ENCODE measurements at places on chromosomes 12 and 14.

- DNase-seq, result no peak
Measured at GRCh38 chr12:22266101-22266500, 68.4 kb downstream of the ST8SIA1 start.

- DNase-seq, result no peak
Measured at GRCh38 chr14:68225321-68225720, 405.7 kb downstream of the RAD51B start.

GRCh38 chr14:22837750-22838538, 1.6 kb downstream of the MMP14 start:
- DNase-seq, result no peak

DNA sequence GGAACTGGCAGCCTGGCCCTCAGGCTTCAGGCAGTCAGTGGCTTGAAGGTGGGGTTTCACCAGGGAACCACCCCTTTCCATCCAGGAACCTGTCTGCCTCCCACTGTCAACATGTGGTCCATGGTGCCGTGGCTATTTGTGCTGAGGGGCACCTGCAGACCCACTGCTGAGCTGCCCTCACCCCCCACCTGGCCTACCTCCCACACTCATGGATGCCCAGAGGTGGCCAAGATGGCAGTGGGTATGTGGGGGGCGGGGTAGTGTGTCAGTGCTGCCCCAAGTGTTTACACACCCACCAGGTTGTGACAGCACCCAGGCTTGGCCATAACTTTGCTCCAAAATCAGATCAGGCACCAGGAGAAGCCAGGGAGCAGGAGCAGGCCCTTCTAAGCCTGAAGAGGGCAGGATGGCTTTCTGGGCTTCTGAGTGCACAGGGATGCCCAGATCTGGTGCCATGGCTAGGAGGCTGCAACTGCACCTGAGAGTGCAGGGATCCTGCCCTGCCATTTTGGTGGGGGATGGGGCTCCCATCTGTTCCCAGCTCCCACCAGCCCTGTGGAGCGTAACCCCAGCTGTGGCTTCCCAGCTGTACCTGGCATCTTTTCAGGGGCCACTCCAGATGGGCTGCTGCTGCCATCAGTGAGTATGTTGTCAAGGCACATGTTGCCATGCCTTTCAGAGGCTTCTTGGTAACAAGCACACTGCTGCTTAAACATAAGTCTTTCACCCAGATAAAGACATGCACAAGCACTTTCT, 263.9 kb downstream of the LRIG3 start:
- DNase-seq, result no peak

- no peak for DNase-seq
Measured at GRCh38 chr14:105883066-105884005, 357.0 kb downstream of the TMEM121 start.

All from GM04504 (cell line).